ENCODE measurements at places on chromosomes 3 and 15.

- DNase-seq: no peak
Measured at GRCh38 chr15:100844167-100844566, 35.5 kb upstream of the ALDH1A3 start.

DNA sequence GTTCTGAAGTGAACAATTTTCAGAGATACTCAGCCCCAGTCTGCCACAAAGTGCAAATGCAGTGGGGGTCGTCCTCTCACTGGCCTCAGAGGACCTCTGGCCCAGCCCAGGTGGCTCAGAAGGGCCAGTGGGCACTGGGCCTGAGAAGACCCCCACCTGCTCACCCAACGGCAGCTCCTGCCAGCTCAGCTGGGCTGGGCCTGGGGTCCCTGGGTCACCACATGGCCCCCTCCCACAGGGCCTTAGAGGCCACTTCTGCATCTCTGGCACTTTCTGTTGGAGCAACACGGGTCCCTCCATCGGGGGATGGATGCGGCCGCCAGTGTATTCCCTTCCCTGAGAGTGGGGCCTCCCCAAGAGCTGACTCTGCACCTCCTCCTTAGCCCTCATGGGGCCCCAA, 262.7 kb upstream of the KCNH8 start:
- DNase-seq: no peak

GRCh38 chr3:188832961-188833721, 338.6 kb upstream of the TPRG1 start:
- no peak for DNase-seq

GRCh38 chr15:96213896-96214295, 116.6 kb upstream of the NR2F2 start:
- DNase-seq: no peak

DNA sequence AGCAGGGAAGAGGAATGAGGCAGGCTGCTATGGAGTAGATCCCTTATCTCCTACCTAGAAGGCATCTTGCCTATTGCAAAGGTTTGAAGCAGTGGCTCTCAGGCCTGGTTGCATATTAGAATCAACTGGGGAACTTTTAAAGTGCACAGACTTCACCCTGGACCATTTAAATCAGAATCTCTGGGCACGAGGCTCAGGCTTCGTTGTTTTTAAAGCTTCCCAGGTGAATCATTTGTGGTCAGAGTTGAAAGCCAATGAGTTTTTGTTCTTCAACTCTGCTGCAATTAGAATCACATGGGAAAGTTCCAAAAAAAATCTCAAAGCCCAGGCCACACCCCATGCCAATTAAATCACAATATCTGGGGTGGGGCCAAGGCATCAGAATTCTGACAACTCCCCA, 773.1 kb downstream of the AGBL1 start:
- DNase-seq: no peak

DNA sequence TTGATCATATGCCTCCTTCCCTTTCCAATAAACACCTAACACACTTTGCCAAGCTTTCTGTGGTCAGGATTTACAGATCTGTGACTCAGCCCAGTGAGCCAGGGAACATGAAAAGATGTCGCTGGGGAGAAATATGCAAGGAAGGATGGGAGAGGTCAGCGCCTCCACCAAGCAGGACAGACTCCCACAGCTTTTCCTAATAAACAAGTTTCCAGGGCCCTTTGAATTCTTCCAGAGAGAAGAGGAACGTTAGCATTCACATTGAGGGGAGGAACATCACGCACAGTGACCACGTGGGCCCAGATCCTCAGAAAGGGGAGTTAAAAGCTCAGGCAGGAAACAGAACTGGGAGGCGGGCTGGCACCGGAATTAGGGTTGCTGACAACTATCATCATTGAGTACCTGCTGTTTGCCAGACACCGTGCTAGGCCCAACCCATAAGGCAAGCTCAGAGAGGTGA, 33.3 kb upstream of the MRPS22 start:
- no peak for DNase-seq

DNA sequence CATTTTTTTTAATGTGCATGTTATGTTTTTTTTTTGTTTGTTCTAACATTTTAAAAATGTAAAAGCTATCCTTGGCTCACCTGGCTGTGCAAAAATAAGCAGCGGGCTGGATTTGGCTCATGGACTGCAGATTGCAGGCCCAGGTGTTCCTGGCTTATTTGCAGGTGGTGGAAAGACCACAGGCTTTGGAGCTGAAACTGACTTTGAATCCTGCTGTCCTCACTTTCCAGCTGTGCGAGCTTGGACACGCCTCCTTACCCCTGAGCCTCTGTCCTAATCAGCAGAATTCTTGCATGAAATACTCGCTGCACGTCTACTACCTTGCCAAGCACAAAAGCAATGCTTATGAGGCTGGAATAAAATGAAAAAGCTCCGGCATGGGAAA, 188.7 kb upstream of the TPM1 start:
- DNase-seq: no peak

- no peak for DNase-seq
Measured at GRCh38 chr15:65379986-65380385, 2.2 kb upstream of the IGDCC3 start.
